Articular chondrocyte of knee joint (primary cell): ENCODE measurements at places on chromosomes 11 and 22. TPM values are rescaled to one million over a fixed set of nuclear protein-coding genes. Genes with fewer than 3 reads are reported as not detected.

CCDC116 gene
- total RNA-seq, result 0.11 and 0.26 TPM in 2 replicates

CCDC188 gene
- total RNA-seq, result 0.65 and 1.3 TPM in 2 replicates

UNC93B1 gene
- total RNA-seq, result 27.3 and 31.4 TPM in 2 replicates

EP300 gene
- total RNA-seq, result 56.4 and 74.4 TPM in 2 replicates

DMC1 gene
- 10.3 and 11.5 TPM in 2 replicates for total RNA-seq

ENTHD1 gene
- under 0.01 TPM in 1 of 2 replicates, not detected in the other for total RNA-seq

KCTD14 gene
- total RNA-seq, result 1.7 and 3.7 TPM in 2 replicates
